AG04450 (cell line): ENCODE measurements at places on chromosomes 2 and 18. TPM values are rescaled to one million over a fixed set of nuclear protein-coding genes. Genes with fewer than 3 reads are reported as not detected.

Gene PSMA8
- not detected in 2 replicates for polyA plus RNA-seq

Gene SIX2
- not detected in 2 replicates for polyA plus RNA-seq

Gene SF3B1
- 502 and 651 TPM in 2 replicates for polyA plus RNA-seq

Gene MDH1B
- 0.78 and 1.3 TPM in 2 replicates for polyA plus RNA-seq

DNA sequence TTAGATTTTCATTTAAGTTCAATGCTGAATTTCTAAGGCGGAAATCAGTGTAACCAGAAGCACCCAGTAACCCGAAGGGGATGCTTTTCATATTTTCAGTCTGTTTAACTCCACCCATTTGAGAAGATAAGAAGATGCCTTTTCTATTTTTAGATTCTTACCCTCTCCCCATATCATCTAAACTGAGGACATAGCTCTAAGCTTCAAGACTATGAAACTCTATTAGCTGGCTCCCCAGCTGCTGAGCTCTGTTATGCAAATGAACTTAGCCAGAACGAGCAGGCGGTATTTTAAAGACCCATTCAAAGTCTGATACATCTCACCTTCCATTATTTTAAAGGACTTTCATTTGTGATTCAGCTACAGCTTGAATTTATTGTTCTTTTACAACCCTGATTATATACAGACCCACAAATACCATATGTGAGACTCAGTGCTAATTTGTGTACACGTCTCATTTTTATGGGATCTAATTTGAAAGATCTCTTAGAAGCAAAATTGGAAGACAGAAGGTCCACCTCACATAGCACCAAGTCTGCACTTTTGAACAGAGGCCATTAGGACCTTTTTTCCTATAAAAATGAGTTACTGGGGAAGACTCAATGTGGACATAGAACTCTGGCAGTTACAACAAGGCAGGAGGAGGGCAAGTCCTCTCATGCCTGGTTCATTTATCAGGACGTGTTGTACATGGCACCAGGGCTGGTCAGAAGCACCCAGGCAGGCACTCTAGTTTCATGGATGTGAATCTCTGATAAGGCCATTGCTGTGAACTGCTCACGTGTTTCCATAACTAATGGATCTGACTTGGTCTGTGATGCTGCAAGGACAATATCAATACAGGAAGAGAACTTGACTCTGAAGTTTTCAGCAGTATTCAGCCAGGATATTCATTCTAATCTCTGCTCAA lies 16.3 kb downstream of the CDC42EP3 start:
- no peak for DNase-seq

DNA sequence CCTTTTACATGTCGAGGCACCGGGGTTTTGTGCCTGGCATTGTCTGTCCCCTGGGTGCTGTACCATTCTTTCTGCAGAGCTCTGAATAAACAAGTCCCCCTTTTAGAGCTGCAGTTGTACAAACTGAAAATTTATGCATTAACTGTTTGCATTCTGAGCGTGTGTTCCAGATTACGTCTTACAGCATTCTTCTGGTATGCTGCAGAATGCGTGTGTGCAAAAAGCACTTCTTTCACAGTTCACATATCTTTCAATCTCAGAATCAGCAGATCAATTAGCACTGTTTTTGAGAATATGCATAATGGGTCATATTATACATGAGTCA lies 27.5 kb downstream of the MEIS1 start:
- DNase-seq: no peak

GRCh38 chr2:219408631-219409030 lies 9.5 kb upstream of the DES start:
- DNase-seq: no peak

- DNase-seq: no peak
Measured at GRCh38 chr2:31711737-31712136, 131.0 kb upstream of the SRD5A2 start.
